Fibroblast of gingiva (primary cell): ENCODE measurements at places on chromosomes 11 and 22.
A peak's percentile ranks its signal among the peaks of the same experiment; 100 is the strongest.

GRCh38 chr11:69874984-69875624, 55.9 kb upstream of the FGF3 start:
- no peak for DNase-seq

DNA sequence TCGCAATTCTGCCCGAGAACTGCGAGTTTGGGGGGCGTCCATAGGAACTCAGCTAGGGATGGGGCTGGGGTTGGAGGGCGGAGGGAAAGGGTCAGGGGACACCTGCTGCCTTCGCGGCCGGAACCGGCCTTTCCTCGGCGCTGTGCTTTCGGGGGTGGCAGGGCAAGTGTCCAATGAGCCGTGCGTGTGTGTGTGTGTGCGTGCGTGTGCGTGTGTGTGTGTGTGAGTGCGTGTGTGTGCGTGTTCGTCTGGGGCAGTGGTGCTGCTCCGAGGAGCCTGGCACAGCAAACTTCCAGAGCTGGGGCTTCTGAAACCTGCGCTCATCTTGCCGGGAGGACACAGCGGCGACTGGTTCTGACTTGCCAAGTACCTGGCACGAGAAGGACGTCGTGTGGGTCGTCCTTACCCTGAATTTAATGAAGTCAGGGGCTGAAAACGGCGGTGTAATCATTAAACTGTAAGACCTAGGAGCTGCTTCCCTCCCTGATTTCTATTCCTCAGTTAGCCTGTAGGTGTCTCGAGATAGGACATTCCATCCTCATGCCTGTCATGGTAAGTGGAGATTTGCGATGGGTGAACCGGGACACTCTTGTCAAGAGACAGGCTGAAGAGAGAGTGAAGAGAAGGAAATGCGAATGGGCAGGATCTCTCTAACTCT, 27.0 kb upstream of the AMOTL1 start:
- peak; percentile 49 for DNase-seq

- DNase-seq = peak; percentile 92
Measured at GRCh38 chr11:12079726-12080556, 30.4 kb upstream of the MICAL2 start.

DNA sequence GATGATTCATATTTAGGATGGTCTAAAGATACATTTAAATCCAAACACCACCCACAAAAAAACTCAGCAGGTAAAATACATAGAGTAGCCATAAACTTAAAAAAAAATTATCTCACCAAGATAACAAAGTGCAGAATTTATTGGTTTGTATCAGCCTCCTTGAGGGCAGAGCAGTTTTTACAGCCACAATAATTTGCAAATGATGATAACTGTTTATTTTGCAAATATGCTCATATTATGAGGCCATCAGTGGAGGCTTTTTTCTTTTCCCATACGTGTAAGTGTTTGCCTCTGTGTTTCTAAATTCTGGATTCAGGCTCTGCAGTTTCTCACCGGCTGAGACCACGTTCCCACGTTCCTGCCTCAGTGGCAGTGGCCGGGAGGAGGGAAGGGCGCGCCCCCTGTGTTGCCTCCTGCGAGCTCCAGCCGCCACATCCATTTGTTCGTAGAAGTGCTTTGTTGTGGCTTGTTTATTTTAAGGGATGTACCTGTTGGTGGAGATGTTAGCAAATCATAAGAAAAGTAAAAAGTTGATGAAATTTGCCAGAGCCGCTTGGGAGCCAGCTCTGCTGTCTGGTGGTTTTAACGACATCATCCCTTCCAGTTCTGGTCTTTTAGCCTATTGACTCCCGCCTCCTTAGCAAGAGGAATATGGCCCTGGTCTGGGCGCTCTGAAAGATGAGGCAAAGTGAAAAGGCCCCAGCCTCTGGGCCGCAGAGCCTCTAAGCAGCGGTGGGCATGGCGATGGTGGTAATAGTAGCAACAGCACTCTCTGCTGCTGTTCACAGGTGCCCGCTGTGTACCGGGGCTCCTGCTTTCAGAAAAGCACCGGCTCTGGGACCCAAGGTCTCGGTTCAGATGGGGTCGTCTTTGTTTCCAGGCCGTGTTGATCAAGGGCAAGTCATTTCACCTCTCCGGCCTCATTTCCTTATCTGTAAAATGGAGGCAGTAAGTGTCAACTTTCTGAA, 66.7 kb upstream of the PPARA start:
- no peak for DNase-seq

DNA sequence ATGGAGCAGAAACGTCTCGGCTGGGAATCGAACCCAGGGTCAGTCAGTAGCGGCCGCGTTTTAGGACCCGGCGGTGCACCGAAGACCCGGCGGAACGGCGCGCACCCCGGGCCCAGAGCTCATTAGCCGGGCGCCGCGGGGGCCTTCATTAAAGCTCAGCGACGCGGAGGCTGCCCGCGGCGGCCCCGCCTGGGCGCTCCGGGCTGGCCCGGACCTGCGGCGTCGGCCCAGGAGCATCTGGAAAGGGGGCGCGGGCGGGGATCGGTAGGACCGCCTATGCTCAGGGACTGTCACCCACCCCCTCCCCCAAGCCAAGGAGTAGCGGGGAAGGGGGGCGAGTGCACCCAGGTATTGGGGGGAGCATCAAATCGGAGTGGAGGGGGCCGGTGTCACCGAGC, 52.2 kb downstream of the CYTH4 start:
- no peak for DNase-seq

DNA sequence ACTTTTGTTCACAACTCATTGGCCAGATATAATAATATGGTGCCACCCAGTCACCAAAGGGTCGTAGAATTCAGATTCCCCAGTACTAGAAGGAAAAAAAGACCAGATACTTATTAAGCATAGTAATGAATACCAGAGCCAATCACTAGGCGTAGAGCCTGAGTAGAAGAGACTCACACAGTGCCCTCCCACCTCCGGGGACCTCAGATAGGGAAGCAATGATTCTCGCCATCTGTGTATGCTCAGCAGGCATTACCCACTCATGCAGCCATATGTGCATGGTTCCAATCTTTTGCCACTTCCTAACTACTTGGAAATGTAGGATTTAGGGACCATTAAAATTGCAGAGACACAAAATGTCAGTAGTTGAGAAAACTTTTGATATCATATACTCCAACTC, 85.3 kb downstream of the C11orf87 start:
- DNase-seq = no peak

GRCh38 chr11:15944460-15944859, 411.9 kb downstream of the SOX6 start:
- DNase-seq = no peak

- no peak for DNase-seq
Measured at GRCh38 chr22:31947296-31947695, 3.0 kb downstream of the YWHAH start.

DNA sequence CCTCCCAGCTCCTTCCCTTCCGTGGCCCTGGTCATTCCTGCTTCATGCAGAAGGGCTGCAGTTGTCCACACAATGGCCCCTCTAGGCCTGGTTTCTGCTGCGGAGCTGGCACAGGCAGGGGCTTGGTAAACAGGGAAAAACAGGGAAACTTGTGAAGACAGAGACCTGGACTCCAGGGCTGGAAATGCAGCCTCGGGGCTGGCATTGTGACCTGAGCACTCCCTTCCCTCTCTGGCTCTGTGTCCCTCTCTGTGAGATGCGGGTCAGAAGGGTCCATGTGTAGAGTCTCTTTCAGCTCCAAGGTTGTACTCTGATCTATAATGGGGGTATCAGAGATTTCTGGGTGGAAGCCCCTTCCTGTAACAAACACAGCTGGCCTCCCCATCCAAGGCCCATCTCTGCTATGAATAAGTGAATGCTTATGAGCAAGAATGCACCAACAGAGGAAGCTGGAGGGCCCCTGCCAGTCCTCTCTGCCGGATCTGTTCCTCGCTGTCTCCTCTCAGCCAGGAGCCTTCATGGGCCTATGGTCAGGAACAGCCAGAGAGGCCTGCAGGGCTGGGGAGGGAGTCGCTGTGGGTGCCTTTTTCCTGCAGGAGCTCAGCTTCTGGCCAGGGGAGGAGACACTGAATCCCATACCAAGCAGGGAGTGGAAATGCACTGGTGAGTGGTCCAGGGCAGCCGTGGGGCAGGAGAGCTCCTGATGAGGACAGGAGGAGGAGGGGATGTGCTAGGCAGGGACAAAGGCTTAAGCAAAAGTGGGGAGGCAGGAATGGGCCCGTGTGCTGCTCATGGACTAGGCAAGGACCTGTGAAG, 6.7 kb upstream of the DERL3 start:
- DNase-seq = no peak

- no peak for DNase-seq
Measured at GRCh38 chr11:133928628-133929059, 28.1 kb downstream of the IGSF9B start.

- DNase-seq = no peak
Measured at GRCh38 chr22:44782363-44782963, 30.1 kb downstream of the ARHGAP8 start.

- no peak for DNase-seq
Measured at GRCh38 chr22:30743257-30744020, 48.8 kb downstream of the OSBP2 start.

DNA sequence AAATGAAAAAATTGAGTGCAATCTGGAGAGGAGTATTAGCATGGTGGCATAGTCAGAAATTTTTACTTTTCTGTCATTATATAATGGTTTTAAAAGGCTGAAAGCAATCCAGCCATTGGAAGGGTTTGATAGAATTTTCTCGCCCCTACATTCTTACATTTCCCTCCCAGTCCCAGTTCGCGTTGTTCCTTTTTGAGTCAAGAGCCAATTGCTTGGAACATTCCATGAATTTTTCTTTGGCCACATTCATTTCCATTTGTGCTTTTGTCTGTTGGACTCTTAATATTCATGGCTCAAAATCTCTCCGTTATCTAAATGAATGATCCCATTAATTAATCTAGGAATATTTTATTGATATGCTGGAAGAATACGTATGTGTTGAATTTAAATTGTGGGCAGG, 66.0 kb downstream of the GRK3 start:
- no peak for DNase-seq

GRCh38 chr11:5994791-5995190, 8.0 kb upstream of the OR52L1 start:
- no peak for DNase-seq

- no peak for DNase-seq
Measured at GRCh38 chr11:30312243-30312642, 10.7 kb upstream of the ARL14EP start.

DNA sequence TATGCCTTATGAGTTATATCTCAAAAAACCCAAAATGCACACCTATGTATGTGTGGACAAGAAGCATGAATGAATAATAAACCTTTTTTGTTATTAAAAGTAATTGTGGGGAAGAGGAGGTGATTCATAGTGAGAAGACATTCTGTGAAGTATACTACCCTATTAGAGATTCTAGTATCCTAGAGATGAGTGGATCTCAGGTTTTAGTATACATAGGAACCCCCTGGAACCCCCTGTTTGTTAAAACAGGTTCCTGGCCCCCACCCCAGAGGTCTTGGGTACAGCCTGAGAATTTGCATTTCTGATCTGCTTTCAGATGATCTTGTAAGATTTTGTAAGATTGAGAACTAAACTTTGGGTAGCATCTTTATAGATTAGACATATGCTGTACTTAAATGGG, 17.5 kb downstream of the NUCB2 start:
- no peak for DNase-seq

GRCh38 chr11:47534704-47535251, 18.2 kb downstream of the CELF1 start:
- no peak for DNase-seq

- no peak for DNase-seq
Measured at GRCh38 chr11:132408877-132409276, 1038.5 kb downstream of the NTM start.

- DNase-seq = no peak
Measured at GRCh38 chr11:32436751-32437494, 1.6 kb upstream of the WT1 start.

DNA sequence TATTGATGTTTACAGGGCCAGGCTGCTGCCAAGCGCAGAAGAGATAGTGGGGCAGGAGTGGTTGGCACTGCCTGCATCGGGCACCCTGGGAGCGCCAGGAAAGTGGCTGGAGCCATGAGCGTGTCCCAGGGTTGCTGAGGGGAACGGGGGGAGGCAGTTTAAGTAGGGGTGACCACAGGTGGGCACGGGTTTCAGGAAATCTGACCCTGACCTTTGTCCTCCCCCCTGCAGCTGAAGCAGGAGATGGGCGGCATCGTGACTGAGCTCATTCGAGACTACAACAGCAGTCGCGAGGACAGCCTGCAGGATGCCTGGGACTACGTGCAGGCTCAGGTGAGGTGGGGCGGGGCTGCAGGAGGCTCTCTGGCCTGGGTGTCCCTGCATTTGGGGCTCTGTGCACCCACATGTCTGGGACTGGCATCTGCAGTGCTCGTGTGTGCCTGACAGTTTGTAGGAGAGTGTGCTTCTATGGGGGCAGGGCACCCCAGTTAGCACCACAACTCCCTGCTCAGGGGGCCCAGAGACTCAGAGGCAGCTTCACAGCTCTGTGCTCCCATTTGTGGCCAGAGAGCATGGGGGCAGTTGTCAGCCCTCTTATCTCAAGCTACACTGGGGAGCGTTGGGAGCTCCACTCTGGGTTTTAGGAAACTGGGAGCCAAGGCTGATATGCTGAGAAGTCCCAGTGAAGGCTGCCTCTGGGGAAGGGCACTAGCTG, 49.7 kb downstream of the CD82 start:
- DNase-seq = no peak

GRCh38 chr22:41447435-41448188, 1.0 kb upstream of the TOB2 start:
- peak; percentile 70 for DNase-seq

GRCh38 chr11:11318961-11319360, 34.1 kb downstream of the CSNK2A3 start:
- no peak for DNase-seq

DNA sequence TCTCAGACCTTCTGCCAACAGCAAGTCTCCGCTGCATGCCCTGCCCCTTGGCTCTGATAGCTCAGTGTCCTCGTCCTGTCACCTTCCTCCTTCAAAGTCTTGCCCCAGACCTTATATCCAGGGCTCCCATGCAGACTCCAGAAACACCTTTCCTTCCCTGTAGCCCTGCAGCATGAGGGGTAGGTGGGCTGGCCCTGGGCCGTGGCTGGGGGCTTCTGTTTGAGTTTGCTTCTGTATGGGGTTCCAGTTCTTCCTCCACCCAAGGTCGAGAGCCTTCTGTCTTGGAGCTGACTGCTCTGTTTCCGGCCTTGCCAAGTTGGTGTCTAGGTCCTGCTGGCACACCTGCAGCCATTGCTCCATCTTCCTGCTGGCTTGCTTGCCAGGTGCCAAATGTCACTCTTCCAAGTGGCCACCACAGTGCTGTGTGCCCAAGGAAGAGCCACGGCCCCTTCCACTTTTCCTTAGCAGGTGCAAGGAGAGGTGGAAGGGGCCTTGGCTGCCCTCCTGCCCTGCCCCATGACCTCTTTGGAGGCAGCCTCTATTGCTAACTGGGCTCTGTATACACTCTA, 74.8 kb upstream of the NECTIN1 start:
- no peak for DNase-seq

DNA sequence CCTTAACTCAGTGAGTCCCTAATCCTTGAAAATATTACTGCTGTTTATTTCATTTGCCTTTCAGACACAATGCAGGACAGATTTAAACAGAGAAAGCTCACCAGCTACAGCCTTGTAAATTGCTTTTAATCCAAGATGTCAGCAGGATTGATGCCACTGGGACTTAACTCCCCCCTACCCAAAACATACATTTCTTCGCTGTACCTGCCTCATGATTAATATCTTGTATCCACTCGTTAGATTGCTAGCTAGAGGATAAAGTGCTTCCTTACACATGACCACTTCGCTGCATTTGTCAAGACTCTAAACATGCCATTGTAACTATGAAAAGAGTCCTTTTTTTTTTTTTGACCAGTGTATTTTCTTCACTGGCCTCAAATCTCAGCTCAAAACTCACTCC, 182.7 kb upstream of the MTMR2 start:
- DNase-seq = no peak

GRCh38 chr11:95703049-95703448, 86.5 kb downstream of the FAM76B start:
- no peak for DNase-seq
